ENCODE measurements at places on chromosomes 5 and 9. TPM values are rescaled to one million over a fixed set of nuclear protein-coding genes. Genes with fewer than 3 reads are reported as not detected.

DNA sequence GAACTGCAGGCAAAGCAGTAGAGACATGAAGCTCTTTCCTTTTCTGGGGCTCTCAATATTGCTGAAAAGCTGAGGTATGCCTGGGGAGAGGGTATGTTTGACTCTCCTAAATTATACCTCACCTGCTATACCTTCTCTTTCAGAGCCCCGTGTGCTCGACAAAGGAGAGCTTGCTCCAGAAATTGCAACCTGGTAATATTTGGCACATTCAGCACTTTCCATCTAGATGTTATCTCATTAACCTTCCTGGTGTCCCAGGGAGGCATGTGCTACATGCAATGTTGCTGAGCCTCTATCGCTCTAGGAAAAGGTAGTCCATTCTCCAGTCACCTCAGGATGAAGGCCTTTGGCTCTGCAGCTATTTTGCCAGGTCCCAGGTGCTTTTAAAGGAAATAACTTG, 78.5 kb upstream of the ZSWIM6 start:
- no peak for DNase-seq

DNA sequence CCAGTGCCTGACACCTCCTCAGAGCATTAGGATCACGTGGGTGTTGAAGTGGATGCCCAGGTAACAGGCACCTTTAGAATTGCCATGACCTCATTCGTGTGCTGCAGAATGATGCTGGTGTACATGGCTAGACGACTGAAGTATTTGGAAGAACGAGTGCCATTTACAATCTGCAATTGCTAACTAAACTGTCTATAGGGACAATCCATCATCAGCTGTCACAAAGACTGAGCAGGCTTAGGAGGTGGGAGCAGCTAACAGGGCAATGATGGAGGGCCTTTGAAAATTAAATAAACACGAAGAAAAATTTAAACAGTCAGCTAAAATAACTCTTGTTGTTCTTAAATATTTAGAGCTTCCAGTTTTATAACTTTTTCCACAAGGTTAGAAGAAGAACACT, 375.8 kb downstream of the GADD45G start:
- DNase-seq: no peak

The GARIN3 gene
- total RNA-seq: not detected

DNA sequence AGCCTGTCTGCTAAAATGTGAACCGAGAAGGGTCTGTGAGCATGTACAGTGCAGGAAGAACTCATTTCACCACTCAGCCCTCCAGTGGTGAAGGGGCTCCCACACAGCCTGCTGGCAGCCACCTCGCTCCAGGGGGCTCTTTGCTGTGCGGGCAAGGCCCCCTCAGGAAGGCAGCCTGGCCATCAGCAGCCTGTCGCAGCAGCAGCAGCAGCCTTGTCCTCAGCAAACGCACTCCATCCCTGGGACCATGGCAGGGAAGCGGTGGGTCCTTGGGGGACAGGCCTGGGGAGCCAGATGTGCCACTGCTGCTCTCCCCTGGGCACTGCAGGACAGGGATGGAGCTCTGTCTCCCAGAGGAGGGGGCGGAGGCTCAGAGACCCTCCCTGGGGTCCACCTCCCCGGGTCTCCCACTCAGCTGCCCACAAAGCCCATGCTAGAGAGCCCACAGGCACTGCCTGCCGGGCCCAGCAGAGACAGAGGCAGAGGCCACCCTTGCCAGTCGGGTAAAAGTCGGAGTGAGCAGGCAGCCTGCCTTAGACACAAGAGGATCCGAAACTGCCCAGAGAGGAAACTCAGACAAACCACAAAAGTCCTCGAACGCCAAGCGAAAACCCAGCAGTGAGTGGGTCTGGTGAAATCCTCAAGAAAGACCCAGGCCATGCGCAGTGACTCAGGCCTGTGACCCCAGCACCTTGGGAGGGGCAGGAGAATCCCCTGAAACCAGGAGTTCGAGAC, 8.0 kb downstream of the BRD3 start:
- no peak for DNase-seq

GRCh38 chr9:96417661-96418082, 498 bp downstream of the ZNF367 start:
- no peak for DNase-seq
